ENCODE measurements at places on chromosomes 5 and 9. TPM values are rescaled to one million over a fixed set of nuclear protein-coding genes. Genes with fewer than 3 reads are reported as not detected.

- DNase-seq, result no peak
Measured at GRCh38 chr9:12739014-12739652, 35.7 kb upstream of the LURAP1L start.

- no peak for DNase-seq
Measured at GRCh38 chr5:125725691-125726090, 697.5 kb upstream of the GRAMD2B start.

DNA sequence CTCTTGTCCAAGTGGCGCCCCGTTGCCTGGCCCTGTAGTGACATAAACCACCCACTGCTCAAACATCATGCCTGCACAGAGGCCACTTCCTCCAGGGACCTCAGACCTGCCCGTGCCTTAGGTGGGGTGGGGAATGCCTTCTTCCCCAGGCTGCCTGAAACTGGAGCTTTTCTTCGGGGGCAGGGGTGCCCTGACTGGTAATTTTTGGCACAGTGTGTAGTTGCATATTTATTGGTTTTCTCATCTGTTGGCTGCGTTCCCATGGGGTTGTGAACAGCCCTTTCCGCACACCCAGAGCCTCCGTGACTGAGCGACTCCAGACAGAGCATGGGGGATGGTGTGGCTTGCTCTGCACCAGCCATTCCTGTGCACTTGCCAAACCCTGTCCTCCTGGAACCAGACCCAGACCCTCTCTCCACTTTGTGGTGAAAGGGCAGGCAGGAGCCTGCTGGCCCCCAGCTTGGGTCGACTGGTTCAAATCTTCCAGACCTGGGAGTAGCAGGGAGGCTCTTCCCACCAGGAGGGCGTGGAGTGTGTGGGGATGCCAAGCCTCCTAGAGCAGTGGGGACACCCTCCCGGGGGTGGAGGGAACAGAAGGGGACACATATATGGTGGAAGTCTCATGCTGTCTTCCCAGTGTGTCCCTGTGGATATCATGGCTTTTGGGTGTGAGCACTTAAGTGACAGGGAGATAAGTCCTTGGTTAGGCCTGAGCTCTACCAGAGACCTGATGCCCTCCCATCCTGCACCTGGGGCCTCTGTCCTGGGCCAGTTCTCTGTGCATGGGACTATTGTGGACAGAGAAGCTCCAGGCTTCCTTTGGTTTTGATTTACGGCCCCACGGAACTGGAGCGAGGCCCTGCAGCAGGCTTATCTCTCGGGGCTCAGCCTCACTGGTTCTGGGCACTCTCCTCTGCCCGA is 39.6 kb downstream of the WNK2 start:
- DNase-seq, result no peak

DNA sequence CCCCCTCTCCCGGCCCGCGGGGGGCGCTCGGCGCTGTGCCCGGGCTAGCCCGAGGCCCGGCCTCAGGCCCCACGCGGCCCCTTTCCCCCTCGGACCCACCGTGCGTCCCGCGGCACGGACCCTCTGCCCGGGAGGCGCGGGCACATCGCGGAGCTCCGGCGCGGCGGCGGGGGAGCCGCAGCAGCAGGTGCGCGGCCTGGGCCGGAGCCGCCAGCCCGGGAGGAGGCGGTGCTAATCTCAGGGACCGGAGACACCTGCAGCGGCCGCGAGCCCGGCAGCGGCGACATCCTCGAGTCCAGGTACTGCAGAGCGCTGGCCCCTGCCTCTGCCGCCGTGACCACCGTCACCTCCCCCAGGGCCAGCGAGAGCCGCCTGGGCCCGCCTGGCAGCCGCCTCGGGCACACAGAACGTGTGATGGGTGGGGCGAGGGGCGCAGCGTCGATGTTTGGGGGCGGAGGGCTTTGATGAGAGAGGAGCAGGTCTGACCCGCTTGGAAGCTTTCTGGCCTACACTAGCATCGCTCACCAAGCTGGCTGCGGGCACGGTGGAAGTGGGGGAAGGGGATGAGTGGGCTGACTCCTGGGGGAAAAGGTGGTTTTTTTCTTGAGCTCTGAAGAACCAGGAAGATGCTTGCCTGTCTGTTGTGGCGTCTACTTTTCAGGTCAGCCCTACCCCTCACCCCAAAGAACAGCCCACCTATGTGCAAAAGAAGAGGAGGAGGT is 524 bp downstream of the CYFIP2 start:
- DNase-seq, result peak; percentile 40

DNA sequence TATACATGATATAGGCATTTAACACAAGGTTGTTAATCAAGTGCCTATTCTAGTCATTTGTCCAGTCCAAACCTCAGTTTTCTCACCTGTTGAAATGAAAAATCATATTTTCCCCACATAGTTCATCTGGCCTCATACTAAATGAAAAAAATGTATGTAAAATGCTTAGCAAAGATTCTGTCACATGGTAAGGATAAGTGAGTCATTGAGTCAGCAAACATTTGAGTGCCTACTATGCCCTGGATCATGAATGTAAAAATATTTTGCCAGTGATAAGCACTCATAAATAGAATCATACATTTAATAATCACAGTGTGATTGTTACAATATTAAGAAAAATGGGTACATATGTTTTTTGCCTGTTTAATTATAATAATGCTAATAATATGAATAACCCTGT is 181.2 kb upstream of the PAPPA start:
- no peak for DNase-seq

DNA sequence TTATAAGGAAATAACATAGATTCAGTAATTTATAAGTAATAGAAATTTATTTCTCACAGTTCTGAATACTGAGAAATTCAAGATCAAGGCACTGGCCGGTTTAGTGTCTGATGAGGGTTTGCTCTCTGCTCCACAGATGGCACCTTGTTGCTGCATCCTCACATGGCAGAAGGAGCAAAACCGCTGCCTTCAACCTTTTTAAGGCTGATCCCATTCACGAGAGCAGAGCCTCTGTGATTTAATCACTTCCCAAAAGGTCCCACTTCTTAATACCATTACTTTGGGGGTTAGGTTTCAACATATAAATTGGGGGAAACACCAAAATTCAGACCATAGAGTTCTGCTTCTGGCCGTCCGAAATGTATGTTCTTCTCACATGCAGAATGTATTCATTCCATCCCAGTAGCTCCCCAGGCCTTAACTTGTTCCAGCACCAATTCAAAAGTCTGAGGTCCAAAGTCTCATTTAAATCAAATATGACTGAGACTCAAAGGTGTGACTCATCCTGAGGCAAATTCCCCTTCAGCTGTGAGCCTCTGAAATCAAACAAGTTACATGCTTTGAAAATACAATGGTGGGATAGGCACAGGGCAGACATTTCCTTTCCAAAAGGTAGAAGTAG is 30.6 kb downstream of the BAAT start:
- DNase-seq, result no peak

DNA sequence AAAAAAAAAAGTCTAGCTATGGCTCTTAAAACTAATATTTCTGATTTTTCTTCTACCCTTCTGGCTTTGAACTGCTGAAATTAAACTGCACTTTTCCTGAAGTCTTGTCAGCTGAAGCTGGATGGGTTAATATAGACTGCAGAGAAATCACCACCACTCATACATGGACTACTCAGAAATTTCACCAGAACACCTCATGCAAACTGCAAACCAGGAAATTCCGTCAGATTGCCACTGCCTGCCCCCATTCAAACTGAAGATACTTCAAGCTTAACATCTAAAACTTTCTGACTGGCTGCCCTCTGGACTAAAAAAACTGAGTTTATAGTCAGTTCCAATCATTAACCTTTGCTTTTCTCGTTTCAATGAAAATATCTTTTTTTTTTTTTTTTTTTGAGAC is 11.6 kb upstream of the ANXA2R start:
- DNase-seq, result no peak

- DNase-seq, result no peak
Measured at GRCh38 chr5:56029457-56029856, 34.7 kb upstream of the IL6ST start.

GRCh38 chr5:119071561-119071995 is 691 bp downstream of the DMXL1 start:
- no peak for DNase-seq

DNA sequence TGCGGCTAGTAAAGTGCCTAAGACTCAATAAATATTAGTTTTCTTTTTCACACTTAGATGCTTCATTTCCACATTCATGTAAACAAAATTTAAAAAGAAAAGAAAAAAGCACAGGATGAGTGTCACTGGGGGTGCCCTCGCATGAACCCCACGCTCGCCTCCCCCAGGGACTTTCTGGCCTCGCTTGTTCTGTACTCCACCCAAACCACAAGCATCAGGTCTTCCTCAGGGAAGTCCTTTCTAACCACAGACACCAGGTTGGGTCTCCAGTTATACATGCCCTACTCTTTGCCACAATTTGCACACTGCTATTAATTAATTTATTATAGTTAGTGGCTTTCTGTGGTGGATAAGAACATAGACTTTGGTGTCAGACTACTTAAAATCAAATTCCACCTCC is 92.4 kb downstream of the RORB start:
- DNase-seq, result no peak

The KIF2A gene
- total RNA-seq, result 145 TPM

The CXCL14 gene
- not detected for total RNA-seq

The RNF183 gene
- not detected for total RNA-seq

The ZCCHC7 gene
- total RNA-seq, result 23.2 TPM

The SCGB3A1 gene
- total RNA-seq, result not detected

Measured in naive thymus-derived CD4-positive, alpha-beta T cell (primary cell).